ENCODE measurements at places on chromosomes 1 and 21.

DNA sequence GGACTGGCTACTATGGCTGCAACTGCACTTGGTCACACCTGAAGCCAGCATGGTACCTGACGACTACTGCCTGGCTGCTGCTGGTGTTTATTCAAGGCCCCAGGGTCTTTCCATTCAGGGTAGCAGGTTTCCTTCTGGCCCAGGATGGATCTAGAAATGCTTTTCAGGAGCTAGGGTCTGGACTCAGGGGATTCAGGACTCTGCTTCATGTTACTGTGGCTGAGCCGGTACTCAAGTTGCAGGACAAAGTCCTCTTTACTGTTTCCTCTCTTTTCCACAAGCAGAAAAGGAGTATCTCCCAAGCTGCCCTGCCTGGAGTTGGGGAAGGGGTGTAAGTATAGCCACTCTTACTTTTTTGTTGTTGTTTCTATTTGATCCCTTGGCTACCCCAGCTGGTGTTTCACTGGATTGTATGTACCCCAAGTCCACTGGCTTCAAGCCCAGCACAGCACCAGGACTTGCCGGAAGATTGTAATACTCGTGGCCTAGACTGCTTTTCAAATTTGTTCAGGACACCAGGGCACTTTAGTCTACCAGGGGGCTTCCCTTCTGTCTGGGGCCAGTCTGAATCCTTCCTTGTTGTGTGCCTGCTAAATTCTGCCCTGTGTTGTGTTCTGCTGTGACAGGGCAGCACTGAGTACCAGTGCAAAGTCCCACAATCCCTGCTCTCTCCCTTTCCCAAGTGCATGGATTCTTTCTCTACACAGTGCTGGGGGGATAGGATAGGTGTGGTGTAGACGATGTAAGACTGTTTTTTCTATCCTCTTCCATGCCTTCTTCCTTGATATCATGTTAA is 248.5 kb downstream of the GPR52 start:
- no peak for DNase-seq

DNA sequence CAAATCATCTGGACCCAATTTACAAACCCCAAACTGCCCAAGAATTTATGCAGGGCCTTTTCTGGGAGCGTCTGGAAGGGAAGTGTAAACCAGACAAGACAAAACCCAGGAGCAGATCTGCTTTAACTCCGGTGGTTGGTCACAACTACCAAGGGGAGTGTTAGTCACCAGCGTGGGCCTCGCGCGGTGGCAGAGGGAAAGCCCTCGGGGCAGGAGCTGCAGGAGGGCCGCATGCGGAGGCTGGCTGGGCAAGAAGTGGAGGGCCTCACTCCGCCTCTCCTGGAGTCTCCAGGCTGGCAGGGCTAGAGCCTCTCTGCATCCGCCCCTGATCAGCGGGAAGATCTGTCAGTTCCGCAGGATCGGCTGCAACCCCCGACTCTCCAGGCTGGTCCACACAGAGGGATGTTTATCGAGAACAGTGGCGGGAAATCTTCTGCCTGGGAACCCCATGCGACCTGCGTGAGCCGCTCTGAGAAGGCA is 2.0 kb downstream of the COL24A1 start:
- DNase-seq, result no peak

- DNase-seq, result no peak
These were observed 8.2 kb upstream of the IRF2BP2 start for GRCh38 chr1:234617986-234618736.

GRCh38 chr1:167456926-167457325 is 61.4 kb downstream of the CD247 start:
- DNase-seq, result no peak

- DNase-seq, result no peak
These were observed 1334.5 kb upstream of the ADGRL4 start for GRCh38 chr1:80341021-80341420.

- no peak for DNase-seq
These were observed 36.6 kb downstream of the UBASH3A start for GRCh38 chr21:42440187-42440792.
